Activated B cell treated with CpG ODN at 0.5 μM for 24 hours (primary cell): ENCODE measurements at places on chromosomes 5 and 9. TPM values are rescaled to one million over a fixed set of nuclear protein-coding genes. Genes with fewer than 3 reads are reported as not detected.

- DNase-seq: no peak
Observed at GRCh38 chr5:44943647-44944046, 134.9 kb downstream of the MRPS30 start.

- DNase-seq: no peak
Observed at GRCh38 chr5:156552855-156553358, 225.9 kb downstream of the SGCD start.

DNA sequence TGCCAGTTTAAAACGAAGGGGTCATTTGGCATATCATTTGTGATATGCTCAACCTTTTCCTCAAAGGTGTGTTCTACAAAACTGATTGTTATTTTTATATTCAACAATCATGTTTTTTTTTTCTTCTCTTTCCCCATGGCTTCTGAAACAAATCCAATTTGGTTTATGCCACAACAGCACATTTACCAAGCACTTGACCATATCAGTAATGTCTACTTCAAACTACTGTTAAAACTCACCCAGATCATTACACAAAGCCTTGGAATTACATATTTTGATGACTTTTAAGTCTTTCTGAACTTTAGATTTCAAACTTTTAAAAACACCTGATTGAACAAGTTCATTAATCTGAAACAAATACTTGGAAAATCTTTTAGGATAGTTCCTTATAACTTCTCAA, 29.2 kb downstream of the PWWP2A start:
- DNase-seq: no peak

DNA sequence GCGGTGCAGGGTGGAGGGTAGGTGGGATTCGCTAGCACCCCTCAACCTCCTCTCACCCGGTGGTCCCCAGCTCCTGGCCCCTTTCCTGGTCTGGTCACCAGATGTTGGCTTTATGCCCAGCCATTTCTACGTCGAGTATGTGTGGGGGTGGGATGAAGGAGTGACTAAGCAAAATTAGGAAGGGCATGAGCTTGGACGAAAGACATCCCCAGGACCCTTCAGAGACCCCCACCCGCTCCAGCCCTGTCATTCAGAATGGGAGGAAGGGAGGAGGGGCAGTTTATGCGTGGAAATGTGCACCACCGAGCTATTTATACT, 742 bp downstream of the BHMT2 start:
- no peak for DNase-seq

The NRARP gene
- 1.9 and 3.0 TPM in 2 replicates for total RNA-seq

DNA sequence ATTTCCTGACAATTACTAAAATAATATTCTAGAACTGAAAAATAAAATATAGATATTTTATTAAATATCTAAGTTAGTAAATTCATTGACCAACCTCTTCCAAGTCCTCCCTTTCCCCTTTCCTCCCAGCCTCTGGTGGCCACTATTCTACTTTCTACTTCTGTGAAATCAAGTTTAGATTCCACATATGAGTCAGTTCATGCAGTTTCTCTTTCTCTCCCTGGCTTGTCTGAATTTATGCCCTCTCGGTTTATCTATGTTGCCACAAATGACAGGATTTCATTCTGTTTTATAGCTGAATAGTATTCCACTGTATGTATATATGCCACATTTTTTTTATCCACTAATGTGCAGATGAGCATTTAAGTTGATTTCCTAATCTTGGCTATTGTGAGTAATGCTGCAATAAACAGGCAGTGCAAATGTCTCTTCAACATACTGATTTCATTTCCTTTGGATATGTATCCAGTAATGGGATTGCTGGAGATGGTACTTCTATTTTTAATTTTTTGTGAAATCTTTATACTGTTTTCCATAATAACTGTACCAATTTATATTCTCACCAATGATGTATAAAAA, 52.3 kb downstream of the WDR36 start:
- DNase-seq: no peak

GRCh38 chr9:71710201-71710600, 58.1 kb downstream of the CEMIP2 start:
- no peak for DNase-seq

DNA sequence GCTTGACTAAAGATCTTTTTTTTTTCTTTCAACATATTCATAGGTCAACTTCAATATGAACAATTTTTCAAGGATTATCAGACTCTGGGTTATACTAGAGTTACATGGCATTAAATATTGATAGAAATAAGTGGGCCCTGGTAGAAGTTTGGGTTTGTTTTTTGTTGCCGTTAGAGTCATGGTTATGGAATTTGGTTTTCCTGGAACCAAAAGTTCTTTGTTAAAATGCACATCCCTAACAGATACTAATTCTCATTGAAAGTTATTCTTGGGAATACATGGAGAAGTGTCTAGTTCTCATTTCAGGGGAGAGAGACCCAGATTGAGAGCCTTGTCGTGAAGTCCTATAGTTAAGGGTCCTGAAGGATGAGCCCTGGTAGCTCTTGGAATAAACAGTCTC, 124.9 kb downstream of the FGF1 start:
- no peak for DNase-seq

The GRM6 gene
- total RNA-seq: not detected in 2 replicates
